Testis (tissue), 5 donors: ENCODE measurements at places on chromosomes 7 and 10.

- DNase-seq = no peak
Observed at GRCh38 chr10:131077031-131077430, 234.5 kb downstream of the TCERG1L start.

GRCh38 chr10:28311104-28311503 lies 8.2 kb upstream of the MPP7 start:
- no peak for DNase-seq

- no peak for DNase-seq
Observed at GRCh38 chr7:150845421-150845861, 6.9 kb upstream of the AOC1 start.

DNA sequence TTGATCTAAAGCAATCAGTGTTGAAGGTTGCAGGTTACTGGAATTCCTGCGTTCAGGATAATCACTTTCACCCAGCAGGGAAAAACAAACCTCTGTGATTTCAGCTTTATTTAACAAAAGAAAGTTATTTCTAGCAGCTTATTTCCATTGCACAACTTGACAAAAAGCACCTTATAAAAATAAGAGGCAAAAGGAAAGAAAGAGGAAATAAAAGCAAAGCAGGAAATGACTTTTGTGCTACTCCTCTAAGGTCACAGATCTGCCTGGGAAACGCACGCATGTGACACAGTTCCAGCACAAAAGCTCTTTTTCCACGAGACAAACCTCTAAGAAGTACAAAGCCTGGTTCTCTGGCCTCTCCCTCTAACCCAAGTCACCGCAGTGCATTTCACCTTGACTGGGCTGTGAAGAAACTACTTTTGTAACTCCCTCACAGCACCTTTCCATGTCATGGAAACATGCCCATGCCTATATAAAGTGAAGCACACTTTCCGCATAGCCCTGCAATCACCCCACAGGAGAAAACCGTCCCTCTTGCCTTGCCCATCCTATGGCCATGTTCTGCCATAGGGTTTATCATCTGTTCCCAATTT lies 870 bp downstream of the ANK3 start:
- DNase-seq = no peak

DNA sequence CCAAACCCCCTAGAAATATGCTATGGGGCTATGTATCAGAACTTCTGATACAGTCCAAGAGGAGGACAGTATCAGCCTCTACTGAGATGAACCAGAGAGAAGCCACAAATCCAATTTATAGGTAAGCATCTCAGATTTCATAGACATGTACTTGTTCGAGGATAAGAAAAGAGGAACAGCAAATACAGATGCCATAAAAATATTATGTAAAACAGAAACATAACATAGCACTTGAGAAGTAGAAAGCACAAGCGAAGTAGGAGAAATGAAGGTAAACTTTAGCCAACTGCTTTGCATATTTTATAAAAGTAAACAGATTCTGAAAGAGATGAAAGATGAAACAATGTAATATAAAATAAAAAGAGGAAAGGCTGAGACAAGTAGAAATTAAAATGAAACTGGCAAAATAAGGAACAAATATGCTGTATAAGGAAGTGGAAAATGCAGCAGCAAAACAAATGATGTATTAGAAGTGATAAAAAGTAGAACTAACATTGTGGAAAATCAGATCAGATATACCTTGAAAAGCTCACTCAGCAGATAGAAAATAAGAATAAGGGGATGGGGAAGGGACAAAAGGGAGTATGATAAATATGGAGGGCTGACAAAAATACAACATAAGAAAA lies 135.1 kb downstream of the SKAP2 start:
- DNase-seq = no peak

- no peak for DNase-seq
Observed at GRCh38 chr7:157470701-157471131, 133.9 kb downstream of the DNAJB6 start.
